ENCODE measurements at places on chromosomes 1 and 21.
A peak's percentile ranks its signal among the peaks of the same experiment; 100 is the strongest.

- DNase-seq = no peak
Measured at GRCh38 chr1:3503525-3503886, 49.0 kb downstream of the ARHGEF16 start.

GRCh38 chr1:66768965-66769364 is 16.7 kb downstream of the DYNLT5 start:
- DNase-seq = no peak

GRCh38 chr1:221669441-221669840 is 72.4 kb downstream of the DUSP10 start:
- DNase-seq = no peak

GRCh38 chr1:11979028-11979850 is 1.0 kb upstream of the MFN2 start:
- DNase-seq = no peak

DNA sequence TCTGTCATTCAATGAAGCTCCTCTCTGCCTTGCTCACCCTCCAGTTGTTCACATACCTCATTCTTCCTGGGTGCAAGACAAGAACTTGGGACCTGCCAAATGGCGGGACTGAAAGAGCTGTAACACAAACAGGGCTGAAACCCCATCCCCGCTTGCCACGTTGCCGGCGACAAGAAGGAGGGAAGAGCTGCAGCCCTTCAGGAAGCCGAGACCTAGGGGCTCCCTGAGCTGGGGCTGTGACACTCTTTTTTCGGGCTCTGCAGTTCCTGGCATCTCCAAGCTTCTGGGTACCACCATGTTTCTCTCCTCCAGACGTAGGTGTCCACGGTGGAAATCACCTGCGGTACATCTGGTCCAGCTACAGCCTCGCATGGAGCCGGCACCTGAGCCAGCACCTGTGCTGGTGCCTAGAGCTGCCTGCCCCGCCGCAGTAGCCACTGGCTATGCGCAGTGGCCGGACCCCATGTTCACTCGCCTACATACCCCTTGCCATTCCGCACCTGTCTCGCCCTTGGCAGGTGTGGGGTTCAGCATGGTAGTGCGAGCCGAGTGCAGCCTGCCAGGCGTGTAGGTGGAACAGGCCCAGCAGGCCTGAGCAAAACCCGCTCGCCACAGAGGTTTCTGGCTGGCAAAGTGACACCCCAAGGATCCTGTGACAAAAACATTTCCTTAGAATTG is 367.0 kb upstream of the NEGR1 start:
- DNase-seq = no peak

GRCh38 chr1:7265771-7266371 is 480.6 kb downstream of the CAMTA1 start:
- DNase-seq = peak; percentile 72

GRCh38 chr1:117336088-117336817 is 31.0 kb upstream of the MAN1A2 start:
- DNase-seq = no peak

- peak; percentile 67 for DNase-seq
Measured at GRCh38 chr1:85342207-85342606, 65.8 kb upstream of the BCL10 start.

DNA sequence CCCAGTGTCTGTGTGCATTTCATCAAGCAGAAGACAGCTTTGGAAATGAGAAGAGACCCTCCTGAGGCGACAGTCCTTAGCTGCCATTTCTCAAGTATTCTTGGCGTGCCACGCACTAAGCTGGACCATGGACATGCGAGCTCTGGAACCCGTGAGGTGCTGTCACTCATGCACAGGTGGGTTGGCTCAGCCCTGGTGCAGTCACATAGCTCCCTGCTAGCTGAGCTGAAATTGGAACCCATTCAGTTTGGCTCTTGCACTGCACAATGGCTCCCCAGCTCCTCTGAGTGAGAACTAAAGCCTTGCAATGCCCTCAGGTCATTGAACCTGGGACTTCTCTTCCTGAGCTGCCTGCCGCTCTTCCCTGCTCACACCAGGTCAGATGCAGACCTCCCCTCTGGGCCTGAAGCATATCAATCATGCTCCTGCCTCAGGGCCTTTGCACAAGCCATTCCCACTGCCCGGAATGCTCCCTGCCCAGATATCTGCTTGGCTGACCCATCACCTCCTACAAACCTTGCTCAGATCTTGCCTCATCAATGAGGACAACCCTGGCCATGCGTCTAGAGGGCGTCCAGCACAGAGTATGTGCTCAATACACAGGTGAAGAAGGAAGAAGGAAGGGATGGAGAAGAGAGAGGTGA is 6.3 kb upstream of the SRARP start:
- DNase-seq = no peak

- peak; percentile 56 for DNase-seq
Measured at GRCh38 chr1:214404154-214404553, 123.2 kb downstream of the SMYD2 start.

- DNase-seq = no peak
Measured at GRCh38 chr1:116284819-116285390, 88.1 kb upstream of the ATP1A1 start.

DNA sequence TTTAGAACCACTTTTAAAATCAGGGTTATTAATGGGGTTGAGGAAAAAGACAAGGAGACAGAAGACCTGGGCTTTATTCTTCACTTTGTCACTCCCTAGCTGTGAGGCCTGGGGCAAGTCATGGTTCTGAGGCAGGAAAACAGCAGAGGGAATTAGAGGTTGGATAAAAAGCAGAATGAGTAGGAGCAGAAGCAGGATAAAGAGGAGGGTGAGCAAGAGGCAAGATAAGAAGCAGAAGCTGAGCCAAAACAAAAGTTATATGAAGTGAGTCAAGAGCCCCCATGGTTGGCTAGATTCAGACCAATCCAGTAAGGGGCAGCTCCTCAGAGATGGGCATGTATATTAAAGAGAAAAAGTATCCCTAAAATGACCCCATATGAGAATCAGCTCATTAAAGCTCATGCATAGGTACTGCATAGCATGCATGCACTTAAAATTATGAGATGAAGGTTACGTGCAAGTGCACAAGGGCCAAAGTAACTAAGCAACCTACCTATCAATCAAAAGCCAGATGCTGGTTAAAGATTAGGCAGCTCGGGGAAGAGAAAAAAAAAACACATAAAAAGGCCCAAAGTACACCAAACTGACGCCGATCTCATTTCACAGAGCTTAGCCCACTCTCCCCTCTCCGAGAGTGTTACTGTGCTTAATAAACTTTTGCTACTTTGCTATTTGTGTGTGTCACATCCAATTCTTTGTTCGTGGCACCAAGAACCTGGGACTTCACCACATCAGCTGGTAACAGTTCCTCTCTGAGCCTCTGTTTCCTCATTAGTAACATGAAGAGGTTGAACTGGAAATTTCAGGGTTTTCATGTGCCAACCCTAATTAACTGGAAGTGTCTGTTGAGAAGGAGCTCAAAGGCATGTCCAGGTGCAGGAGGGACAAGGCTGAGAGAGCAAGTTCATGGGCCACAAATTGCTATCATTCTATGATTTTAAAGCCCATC is 2.2 kb downstream of the AVPR1B start:
- DNase-seq = peak; percentile 50

DNA sequence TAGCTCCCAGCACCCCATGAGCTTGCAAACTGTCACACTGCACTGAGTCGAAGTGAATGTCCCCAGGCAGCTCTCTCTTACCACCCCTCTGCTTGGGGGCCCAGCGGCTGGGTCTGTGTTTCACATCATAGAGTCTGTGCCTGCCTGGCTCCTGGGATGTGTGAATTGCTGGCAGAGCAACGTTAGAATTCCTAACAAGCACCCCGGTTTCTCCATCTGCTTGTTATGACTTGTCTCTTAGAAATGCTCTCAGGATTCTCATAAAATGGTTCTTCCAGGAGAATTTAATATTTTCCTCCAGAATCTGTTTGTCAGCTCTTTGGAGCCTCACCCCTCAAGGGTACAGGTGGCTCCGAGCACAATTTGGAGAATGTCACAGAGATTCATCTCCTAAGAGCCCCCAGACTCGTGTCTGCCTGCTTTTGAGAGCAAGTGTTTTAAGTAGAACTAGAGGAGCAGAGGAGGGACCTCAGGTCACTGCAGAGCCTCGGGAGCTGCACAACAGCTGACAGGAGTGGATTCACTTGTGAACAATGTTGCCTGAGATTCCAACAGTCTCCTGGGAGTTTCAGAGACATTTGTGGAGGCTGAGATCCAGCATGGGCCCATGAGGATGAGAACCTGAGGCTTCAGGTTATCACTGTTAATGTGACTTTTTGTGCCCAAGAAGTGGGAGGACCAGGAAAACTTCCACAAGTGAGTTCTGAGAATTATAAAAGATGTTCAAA is 131.5 kb downstream of the KCNJ6 start:
- no peak for DNase-seq

- DNase-seq = no peak
Measured at GRCh38 chr1:192600275-192600674, 24.7 kb downstream of the RGS1 start.

DNA sequence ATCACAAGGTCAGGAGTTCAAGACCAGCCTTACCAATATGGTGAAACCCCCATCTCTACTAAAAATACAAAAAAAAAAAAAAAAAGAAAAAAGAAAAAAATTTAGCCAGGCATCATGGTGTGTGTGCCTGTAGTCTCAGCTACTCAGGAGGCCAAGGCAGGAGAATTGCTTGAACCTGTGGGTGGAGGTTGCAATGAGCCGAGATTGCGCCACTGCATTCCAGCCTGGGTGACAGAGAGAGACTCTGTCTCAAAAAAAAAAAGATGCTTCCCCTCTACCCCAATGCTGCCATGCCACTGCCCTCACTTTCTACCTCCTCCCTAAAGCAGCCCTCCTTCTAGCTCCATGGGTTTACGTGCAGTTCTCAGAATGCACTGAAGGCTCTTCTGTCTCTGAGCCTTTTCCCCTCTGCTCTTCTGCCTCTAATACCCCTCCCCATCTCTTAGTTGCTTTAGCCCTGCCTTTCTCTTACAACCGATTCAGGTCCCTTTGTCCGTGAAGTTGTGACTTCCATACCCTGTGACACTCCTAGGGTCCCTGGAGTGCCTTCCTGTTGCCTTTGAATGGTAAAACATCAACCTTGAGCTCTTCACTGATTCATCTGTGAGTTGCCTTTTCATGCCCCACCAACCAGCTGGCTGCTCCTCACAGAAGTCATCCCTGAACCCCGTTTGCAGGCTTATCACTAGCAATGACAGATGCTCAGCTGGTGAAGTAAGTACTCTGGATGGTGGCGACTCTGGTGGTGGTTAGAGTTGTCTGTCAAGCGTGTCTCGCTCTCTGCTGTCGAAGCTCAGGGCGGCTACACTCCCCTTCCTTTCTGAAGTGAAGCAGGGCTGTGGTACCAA is 234.9 kb downstream of the RHOU start:
- no peak for DNase-seq

DNA sequence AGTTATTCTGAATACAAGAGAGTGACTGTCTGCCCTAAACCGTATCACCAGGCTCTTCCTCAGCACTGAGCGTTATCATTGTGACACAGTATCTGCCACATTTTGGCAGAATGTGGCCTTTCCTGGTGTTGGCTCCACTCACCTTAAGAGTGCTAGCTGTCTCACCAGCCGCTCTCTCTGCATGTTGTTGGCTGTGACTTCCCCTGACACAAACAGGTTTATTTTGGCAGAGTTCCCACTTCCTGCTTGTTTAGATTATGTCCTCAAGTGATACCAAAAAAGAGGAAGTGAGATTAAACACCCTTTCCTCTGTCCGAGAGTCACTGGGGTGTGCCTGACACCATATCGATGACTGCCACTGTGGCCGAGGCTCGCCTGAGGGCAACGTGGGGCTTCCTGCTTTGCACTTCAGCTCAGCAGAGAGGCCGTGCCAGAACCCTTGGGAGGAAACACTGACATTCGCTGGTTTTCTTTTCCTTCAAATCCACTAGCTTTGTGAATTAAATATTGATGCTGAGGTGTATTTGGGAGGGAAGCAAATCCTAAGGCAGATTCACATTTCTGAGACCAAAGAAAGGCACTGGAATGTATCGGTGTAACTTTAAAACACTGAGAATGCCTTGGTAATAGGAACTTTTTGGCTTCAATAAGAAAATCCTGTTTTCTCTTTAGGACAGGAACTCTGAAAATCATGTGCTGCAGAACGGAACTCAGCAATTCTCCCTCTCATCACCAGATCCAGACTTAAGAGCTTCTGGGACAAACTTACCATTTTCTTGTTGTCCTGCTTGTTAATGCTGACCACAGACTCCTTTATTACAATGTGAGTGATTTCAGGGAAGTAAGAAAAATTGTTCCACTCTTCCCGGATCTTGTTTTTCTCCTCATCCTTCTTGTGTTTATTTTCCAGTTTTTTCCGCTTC is 102.1 kb downstream of the JAK1 start:
- no peak for DNase-seq

DNA sequence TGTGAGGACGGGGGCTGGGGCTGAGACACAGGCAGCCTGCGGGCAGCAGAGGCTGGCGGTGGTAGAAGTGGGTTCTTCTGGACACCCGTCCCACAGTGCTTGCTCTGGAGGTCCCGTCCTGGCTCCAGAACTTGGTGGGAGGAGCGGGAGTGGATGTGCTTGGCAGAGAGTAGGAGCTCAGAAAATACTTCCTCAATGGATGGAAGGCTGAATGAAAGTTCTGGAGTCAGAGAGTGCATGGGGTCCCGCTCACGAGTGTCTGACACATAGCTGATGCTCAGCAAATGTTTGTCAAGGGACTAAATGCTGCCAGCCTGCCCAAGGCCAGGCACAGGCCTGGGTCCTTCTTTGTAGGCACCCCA is 13.4 kb upstream of the NES start:
- DNase-seq = no peak

DNA sequence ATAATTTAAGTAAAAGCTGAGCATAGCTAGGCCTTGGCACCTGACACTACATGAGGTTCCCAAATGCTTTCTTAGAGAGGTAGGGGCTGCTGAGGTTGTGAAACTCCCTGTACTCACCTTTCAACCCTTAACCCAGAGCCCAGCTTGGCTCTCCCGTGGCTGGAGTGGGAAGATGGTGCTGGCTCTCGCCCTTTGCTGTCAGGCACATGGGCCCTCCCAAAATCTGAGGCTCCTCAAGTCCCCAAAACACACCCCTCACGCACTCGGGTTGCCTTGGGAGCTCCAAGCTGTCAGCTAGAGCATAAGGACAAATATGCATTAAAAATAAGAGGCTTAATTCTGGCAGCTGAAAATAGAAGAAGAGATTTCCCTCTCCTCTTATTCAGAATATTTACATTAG is 46.7 kb upstream of the PLPPR4 start:
- no peak for DNase-seq

DNA sequence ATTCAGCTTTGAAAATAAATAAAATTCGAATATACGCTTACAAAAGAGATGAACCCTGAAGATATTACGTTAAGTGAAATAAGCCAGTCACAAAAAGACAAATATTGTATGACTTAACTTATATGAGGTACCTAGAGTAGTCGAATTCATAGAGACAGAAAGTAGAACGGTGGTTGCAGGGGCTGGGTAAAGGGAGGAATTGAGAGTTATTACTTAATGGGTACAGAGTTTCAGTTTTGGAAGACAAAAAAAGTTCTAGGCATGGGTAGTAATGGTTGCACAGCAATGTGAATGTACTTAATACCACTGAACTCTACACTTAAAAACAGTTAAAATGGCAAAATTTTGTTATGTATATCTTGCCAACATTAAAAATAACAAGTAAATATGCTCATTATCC is 48.6 kb upstream of the ZNHIT6 start:
- DNase-seq = no peak

GRCh38 chr1:222124602-222125001 is 382.7 kb upstream of the DUSP10 start:
- DNase-seq = no peak

Data from fibroblast of the aortic adventitia (primary cell).